ENCODE measurements at places on chromosomes 1 and 21. TPM values are rescaled to one million over a fixed set of nuclear protein-coding genes. Genes with fewer than 3 reads are reported as not detected.

DNA sequence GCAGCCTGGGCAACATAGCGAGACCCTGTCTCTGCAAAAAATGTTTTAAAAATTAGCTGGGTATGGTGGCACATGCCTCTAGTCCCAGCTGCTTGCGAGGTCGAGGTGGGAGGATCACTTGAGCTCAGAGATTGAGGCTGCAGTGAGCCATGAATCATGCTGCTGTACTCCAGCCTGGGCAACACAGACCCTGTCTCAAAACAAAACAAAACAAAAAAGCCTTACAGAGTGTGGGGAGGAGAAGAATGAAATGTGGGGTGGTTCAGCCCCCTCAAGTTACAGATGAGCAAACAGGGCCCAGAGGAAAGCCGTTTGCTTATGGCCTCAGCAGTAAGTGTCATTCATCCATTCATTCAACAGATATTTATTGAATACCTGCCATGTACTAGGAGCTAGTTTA, 40.7 kb downstream of the RPS6KA1 start:
- no peak for DNase-seq

GRCh38 chr1:182639330-182639729, 35.1 kb upstream of the RGS16 start:
- no peak for DNase-seq

DNA sequence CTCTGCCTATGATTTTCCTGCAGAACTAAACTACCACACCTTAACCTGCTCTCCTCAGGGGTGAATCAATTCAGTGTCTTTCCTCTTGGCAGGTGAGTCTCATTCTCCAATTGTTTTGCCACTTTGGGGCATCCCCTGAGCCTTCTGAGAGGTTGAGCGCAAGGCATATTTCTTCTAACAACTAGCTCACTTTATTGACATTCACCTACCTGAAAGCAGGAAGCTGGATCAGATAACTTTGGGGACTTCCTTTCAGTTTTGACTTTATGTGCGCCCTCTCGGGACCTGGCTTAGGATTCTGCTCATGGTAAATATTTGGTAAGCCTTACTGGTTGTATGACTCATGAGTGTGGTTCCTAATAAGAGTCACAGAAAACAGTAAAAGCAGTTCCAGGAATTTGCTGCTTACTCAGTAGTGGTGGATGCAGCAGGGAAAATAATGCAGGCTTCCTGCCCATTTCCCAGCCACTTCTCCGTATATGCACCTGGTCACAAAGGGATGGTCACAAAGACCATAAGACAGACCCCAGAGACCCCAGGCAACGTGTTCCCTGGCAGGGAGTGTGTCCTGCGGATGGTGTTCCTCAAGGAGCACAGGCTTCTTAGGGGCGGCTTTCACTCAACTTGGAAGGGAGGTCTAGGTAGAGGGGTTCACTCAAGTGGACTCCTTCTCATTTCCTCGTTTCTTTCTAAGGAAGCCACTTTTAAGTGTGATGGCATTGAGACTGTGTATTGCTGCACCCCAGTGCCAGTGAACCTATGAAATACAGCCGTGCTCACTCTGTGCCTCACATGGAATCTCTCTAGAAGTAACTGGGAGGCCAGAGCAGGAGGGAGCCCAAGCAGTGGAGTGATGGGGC, 22.0 kb upstream of the BATF3 start:
- no peak for DNase-seq

DNA sequence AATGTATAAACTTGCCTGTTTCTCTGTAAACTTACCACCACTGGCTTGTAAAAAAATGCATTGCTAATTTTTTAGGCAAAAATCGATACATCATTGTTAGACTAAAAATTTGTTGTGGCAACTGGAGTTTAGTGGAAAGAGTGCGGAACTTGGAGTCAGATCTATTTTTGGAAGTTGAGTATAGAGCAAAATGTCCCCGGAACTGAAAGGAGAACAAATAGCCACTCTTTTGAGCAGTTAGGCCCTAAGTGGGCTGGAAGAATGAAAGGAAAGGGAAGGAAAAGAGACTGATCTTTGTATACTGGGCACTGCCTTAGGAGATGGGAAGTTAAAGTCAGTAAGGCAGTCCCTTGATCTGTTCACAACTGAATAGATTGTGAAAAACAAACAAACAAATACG, 30.2 kb downstream of the OPTC start:
- DNase-seq = no peak

GRCh38 chr21:36384885-36385232, 333 bp upstream of the CHAF1B start:
- no peak for DNase-seq

DNA sequence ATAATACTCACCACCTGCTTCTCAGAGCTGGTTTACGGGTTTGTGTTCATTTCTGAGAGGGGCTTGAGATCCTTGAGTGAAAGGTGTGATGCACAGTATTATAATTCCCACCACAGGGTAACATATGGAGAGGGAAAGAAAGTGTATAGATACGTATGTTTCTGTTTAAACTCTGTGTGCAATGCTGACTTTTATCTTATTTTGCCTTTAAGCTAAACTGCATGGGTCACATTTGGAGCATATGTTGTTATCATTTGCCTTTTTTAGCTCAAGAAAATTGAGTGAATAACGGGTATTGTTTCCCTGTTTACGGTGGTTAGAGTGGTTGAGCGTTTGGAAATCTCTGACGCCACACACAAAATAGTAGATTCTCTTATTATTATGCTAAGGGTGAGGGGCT, 191.1 kb upstream of the NFIA start:
- DNase-seq = no peak

- no peak for DNase-seq
Observed at GRCh38 chr1:163115887-163116286, 46.7 kb downstream of the RGS4 start.

Gene CCDC27
- not detected for total RNA-seq

Gene ACAP3
- 68.5 TPM for total RNA-seq

- DNase-seq = no peak
Observed at GRCh38 chr1:71835442-71835813, 446.9 kb downstream of the NEGR1 start.

- no peak for DNase-seq
Observed at GRCh38 chr1:2480236-2480985, 4.3 kb downstream of the PLCH2 start.

DNA sequence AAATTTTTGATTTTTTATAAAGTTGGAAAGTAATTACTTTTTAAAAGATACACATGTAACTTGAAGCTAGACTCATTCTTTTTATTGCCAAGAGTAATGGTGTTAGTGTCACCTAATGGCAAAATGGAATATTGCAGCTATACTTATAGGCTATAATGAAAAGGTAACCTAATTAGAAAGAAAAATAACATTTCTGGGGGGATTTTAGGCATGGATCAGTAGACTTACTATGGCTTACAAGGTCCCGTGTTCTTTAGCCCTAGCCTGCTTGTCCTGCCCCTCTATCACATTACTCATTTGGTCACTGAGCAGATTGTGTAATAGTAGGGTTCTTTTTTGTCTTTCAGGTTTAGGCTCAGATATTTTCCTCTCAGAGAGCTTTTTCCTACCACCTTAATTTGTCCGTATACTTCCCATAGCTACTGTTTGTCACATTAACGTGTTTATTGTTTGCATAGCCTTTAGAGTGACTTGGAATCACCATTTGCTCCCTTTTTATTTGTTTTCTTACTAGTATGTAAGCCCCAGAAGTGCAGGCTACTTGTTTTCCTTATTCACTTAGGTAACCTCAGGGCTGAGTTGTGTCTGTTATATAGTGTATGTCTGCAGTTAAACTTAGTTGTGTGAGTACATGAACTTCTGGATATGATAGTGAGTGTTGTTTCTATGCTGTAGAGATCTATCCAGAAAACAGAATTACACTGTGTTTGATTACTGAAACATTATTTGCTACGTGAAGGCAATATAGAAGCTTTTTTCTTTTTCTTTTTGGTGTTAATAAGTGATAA, 58.7 kb downstream of the RABGAP1L start:
- no peak for DNase-seq

Gene DENND1B
- total RNA-seq = 17.2 TPM

DNA sequence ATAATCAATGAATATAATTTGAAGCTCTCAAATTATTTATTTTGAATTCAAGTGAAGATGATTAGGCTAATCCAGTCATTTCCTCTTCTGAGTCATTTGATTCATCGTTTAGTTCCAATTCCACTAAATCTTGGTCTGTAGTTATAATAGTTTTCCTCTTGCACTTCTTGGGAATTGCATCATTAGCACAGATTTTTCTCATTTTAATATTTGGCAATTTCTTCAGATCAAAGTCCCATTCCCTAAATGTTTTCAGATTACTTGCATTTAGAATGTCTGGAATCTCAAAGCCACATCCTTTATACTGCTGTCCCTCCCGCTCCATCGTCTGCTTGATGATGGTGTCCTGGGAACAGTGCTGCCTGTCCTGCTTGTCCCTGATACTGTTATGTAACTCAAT, 43.5 kb downstream of the MAST2 start:
- DNase-seq = no peak

GRCh38 chr1:244349103-244349531, 102.6 kb downstream of the ADSS2 start:
- peak; percentile 89 for DNase-seq

GRCh38 chr1:60697204-60697994, 385.0 kb upstream of the NFIA start:
- no peak for DNase-seq

GRCh38 chr1:97433094-97433823, 487.6 kb downstream of the DPYD start:
- DNase-seq = no peak

GRCh38 chr1:183263886-183264602, 78.0 kb downstream of the LAMC2 start:
- DNase-seq = no peak

DNA sequence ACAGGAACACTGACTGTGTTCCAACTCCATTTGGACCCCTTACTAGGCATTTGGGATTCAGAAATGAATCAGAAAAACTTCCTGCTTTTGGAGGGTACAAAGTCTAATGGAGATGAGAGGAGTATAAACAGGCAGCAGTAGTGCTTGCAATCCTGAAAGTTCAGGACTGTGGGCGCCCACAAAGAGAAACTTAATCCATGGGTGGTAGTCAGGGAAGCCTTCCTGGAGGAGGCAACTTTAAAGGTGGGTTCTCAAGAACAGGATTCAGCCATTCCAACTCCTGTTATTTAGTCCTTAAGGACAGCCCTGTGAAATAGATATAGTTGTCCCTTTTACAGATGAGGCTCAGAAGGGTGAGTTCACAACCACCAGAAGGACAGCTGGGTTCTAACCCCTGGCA, 2.0 kb upstream of the LDLRAP1 start:
- no peak for DNase-seq

GRCh38 chr1:64480999-64481772, 11.3 kb downstream of the CACHD1 start:
- no peak for DNase-seq
